ENCODE measurements at places on chromosomes 5 and 9.
A peak's percentile ranks its signal among the peaks of the same experiment; 100 is the strongest.

DNA sequence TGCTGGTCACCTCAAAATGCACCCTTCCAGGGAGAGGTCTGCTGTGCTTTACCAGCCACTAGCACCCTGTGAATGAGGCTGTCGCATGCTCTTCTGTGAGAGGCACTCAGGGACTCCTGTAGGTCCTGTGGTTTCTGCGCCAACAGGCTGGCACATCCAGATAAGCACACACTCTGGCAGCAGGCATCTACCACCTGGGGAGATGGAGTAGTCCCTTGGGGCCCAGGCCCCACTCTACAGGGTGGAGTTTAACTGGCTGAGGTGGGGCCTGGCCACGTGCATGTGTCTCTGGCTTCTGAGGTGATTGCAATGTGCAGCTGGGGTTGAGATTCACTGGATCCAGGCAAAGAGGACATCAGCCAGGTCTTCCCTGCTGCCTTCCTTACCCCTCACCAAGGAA lies 32.3 kb downstream of the TMEM174 start:
- no peak for DNase-seq

GRCh38 chr5:181042036-181042713 lies 2.1 kb downstream of the BTNL9 start:
- DNase-seq, result no peak

GRCh38 chr9:33445389-33446239 lies 1.8 kb downstream of the AQP3 start:
- DNase-seq, result no peak

DNA sequence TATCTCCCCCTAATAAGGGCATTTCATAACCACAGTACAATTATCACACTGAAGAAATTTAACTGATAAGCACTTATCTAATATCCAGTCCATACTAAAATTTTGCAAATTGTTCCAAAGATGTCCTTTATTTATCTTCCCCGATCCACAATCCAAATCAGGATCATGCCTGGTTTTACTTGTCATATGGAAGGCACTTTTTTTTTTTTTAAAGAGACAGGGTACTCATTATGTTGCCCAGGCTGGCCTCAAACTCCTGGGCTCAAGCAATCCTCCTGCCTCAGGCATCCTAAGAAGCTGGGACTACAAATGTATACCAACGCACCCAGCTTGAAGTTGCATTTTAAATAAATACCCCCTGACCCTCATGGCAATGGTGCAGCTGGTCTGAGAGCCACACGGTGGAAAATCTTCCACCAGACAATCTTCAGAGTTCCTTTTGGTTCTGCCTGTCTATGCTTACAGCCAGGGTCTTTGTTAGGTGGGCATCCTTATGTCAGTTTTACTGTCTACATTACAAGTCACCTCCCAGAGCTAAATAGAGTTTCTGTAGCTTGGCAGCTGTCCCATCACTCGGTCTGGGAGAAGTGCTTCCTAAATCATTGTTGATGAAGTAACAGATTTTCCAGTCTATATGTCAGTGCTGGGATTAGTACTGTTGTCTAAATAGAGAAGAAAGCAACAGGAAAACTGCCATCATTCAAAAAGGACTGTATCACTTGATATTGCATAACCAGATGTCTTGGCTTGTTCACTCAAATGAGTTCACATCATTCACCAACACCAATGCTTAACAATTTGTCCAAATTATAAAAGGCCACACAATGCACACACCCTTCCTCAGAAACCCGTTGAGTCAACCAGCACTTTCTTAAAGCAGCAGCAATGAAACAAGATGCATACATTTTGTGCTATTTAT lies 26.4 kb downstream of the PTPN3 start:
- DNase-seq, result no peak

GRCh38 chr5:75886706-75887105 lies 169.5 kb upstream of the POC5 start:
- no peak for DNase-seq

DNA sequence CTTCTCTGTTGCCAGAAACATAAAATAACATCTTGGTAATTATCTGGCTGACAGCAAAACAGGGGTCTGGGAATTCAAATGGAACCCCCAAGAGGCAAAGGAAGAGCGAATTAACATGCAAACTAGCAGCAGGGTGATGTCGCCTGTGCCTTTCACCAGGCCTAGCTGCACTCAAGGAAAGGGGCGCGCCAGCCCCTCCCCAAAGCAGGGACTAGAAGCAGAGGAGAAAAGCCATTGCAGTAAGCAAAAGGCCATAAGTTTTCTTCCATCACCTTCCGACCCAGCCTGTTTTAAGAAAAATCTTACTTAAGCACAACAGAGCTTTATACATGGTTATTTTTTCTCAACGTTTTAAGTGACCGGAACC lies 539 bp downstream of the POC5 start:
- DNase-seq, result no peak

GRCh38 chr9:16180546-16180945 lies 627.7 kb downstream of the CCDC171 start:
- no peak for DNase-seq

GRCh38 chr9:92709954-92710353 lies 40.0 kb upstream of the IPPK start:
- no peak for DNase-seq

- peak; percentile 92 for DNase-seq
Measured at GRCh38 chr9:4973246-4973645, 11.8 kb upstream of the JAK2 start.

Measured in OCI-M1 (cell line).